ENCODE measurements at places on chromosomes 3 and 15.
A peak's percentile ranks its signal among the peaks of the same experiment; 100 is the strongest.

GRCh38 chr3:169195672-169196071 is 467.8 kb downstream of the MECOM start:
- ATAC-seq: no peak

GRCh38 chr3:173644086-173645082 is 246.8 kb downstream of the NLGN1 start:
- no peak for ATAC-seq

- ATAC-seq: no peak
Measured at GRCh38 chr3:21328711-21329390, 422.2 kb downstream of the ZNF385D start.

GRCh38 chr3:47909607-47910006 is 106.6 kb downstream of the MAP4 start:
- no peak for ATAC-seq

DNA sequence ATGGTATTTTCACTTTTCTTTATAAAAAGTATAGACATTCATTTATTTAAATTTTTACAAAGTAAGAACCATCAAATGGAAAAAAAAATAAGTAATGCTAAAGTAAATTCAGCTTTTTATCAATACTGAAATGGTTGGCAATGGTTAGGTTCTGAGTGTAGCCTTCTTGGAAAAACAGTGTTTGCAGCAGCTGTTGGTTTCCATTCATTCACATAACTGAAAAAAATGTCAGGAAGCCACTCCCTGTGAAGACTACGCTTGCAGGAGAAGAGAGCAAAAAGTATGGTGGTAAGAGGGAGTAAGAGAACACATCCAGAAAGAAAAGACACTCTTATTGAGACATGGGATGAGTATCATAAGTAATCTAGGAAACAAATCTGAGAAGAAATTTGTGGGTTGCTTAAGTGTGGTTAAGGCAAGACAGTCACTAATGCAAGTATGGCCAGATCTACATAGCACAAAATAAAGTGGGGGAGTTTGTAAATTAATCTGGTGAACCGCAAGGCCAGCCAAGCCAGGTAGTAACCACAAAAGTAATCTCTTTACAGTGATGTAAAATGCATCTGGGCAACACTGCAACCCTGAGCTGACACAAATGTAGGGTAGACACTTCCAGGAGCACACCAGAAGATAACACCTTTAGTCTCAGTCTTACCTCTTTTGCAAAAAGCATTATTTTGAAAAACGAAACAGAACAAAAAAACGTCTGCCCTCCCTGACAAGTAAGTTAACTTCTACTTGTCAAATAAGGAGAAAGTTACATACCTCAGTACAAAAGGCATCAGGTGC is 133.7 kb downstream of the IGSF11 start:
- ATAC-seq: peak; percentile 69

DNA sequence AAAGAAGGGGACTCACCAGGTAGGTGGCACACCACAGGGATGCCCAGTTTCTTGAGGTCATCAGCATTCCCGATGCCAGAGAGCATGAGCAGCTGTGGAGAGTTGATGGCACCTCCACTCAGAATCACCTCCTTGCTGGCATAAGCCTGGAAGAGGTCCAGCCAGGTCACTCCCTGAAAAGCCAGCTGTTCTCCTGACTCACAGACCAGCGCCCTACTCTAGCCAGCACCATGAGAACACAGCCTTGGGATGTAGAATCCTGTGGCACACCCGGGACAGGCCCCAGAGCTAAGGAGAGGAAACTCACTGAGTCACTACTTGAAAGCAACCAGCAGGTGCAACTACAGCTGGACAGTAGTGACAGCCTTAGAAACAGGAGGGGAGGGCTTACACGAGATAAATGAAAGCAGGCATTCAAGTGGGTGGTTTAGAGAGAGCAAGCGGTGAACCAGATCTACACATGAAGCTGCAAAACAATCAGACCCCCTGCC is 24.5 kb downstream of the CHDH start:
- ATAC-seq: no peak

- no peak for ATAC-seq
Measured at GRCh38 chr3:11091088-11091590, 63.2 kb upstream of the HRH1 start.

DNA sequence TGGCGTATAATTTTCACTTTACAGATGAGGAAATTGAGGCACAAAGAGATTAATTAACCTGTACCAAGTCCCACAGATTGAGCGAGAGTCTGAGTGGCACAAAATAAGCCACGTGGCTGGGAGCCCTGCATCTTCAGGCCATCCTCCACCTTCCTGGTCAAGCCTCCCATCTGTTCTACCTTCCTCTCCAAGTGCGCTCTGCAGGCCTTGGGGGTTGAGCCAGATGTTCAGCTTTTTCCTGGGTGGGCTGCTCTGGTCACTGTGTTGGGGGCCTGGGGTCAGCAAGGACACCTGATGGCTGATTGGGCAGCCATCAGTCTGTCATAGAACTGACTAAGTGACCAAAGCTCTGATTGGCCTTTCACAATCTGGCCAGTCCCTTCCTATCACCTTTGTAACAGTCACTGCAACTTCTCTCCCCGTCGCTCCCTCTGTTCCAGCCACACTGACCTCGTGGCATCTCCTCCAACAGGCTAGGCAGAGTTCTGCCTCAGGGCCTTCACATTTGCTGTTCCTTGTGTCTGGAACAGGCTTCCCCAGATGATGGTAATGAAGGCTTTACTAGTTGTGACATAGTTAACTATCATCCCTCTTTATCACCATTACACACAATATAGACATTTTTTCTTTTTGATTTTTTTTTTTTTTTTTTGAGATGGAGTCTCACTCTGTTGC is 46.8 kb downstream of the SCN5A start:
- ATAC-seq: no peak

DNA sequence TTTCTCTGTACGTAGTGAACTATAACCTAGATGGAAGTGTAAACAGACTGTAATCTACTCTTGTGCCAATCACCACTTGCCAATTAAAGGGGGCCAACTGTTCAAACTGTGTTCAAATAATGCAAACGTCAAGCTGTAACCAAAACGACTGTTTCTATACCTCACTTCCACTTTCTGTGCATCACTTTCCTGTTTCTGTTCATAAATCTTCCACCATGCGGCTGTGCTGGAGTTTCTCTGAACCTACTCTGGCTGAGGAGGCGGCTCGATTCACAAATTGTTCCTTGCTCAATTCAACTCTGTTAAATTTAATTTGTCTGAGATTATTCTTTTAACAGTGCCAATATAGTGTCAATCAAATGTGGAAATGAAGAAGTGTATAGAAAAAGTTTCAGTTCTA is 206.7 kb upstream of the TBC1D5 start:
- no peak for ATAC-seq

GRCh38 chr3:159787794-159788205 is 200.8 kb upstream of the IL12A start:
- ATAC-seq: no peak

DNA sequence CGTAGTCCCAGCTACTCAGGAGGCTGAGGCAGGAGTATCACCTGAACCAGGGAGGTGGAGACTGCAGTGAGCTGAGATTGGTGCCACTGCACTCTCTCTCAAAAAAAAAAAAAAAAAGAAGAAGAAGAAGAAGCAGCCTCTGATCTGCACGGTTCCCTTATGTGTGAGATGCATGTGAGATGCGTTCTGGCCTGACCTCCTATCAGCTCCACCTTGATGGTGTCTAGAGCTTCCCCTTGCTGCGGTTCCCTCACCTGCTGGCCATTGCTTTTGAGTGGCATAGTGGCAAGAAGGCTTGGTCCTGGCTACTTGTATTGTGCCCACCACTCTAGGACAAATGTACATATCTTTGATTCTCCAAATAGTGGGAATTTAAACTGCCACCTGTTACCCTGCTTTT is 49.4 kb upstream of the CFAP161 start:
- ATAC-seq: no peak

DNA sequence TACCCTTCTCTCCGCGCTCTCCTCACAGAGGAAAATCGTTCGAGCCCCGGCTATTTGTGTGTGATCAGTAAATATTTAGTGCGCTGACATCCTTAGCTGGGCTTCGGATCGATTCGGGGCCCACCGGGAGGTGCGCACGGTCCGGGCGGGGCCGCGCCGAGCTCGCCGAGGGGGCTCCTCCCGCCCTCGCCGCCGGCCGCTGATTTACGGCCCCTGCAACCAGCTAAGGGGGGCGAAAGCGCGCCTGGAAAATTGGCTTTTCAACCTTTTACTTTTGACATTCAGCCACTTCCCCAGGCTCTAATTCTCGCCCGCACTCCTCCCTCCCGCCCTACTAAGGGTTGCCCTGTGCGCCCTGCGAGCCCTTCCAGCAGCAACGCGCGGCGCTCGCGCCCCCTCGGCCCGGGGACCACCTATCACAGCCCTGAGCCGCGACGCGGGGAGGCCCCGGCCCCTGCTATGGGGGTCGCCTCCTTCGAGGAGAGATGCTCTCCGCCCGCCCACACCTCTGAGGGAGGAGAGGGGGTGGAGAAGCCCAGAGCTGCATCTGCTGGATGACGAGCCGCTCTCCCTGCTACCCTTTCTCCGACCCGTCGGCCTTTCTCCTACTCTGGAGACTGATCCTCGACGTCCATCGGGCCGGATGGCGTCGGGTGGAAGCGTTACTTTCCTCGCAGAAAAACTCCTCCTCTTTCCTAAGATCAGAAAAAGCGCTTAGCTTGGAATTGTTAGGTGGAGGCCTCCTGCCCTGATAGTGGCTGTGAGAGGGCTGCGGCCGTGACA is 7.8 kb upstream of the NR2F2 start:
- ATAC-seq: no peak

GRCh38 chr3:36060950-36061349 is 319.4 kb upstream of the STAC start:
- no peak for ATAC-seq

DNA sequence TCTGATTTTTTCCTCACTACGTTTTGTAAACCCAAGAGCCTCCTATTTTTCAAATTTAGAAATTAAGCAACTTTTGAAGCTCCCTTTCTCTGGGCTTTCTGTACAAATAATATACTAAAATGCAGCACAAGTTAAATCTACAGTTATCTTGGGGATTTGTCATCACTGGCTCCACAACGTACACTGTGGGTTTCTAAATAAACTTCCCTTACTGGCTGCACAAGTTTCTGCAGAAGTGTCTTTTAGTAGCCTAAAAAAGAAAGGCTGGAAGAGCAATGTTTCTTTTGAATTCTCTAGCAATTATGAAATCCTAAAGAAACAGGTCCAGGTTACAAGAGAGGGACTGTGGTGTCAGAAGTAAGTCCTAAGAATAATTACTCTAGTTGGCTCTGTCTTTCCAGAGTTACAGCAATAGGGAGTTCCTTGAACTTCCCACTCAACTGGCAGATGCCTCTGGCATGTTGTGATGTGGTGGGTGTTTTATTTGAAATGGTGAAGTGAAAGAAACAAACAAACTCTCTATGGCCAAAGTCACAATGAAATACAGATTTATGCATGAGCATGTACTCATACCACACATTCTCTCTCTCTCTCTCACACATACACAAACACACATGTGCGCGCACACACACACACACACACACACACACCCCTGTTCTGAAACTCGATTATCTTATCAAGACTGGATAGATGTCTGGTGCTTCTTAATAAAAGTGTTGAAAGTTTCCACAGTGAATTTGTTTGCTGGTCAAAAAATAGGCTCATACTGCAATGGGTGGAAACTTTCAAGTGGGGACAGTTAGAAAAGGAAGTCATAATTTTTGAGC is 198.2 kb downstream of the SSR3 start:
- ATAC-seq: no peak

DNA sequence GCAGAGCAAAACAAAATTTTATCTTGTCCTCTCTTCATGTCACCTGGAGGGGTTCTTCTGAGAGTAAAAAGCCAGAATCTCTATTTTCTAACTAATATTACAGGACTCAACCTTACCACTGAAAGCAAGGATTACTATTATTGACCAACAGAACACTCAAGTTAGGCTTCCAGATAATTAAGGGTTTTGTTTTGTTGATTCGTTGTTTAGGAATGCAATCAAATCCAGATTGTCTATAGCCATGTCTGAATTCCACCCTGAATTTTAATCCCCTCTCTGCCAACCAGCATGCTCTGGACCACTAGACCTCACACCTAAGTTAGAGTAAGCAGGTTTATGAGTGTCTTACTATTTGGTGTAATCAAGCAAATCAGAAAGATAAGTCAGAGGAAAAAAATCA is 90.7 kb downstream of the PEAK1 start:
- no peak for ATAC-seq

DNA sequence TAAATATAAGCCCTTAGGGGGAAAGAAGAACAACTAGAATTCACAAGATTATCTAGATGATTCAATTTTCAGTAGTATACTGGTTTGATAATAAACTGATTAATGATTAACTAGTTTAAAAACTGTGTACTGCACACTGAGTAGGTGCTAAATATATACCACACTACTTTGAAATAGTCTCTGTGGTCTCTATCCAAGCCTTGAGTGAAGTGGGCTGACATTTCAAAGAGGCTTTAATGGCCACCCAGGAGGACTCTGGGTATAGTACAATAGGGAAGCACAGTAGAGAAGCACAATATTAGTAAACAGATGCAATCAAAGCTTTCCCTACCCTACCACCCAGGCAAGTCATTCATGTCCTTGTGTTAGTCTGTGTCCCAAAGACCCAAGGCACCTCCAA is 46.7 kb downstream of the FILIP1L start:
- ATAC-seq: no peak

- no peak for ATAC-seq
Measured at GRCh38 chr3:64441861-64442260, 216.6 kb upstream of the PRICKLE2 start.

GRCh38 chr15:65374821-65375401 is 2.9 kb downstream of the IGDCC3 start:
- no peak for ATAC-seq

DNA sequence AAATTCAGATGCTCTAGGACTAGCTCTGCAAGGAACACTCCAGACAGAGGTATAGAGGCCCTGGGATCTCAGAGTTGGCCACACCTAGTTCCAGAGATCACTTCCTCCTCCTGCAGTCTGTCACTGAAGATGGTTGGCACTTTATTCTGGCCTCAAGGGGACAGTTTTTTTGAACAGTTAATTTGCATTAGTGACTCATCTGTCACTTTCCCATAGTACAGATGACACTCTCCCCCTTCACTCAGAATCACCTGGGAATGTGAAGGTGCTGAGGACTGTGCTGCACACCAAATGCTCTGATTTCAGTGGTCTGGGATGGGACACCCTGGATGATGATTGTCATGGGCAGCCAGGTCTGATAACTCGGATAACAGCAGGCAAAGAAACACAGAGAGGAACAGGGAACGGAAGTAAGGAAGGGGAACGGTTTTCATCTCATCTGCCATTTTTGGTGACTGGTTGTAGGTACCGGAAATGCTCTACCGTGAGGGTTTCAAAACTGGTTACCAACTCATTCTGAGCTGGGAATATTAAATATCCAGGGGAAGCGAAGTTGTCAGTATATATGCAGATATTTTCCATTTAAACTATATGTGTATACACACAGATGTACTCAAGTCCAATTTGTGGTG is 232.5 kb upstream of the ST8SIA2 start:
- ATAC-seq: peak; percentile 70

DNA sequence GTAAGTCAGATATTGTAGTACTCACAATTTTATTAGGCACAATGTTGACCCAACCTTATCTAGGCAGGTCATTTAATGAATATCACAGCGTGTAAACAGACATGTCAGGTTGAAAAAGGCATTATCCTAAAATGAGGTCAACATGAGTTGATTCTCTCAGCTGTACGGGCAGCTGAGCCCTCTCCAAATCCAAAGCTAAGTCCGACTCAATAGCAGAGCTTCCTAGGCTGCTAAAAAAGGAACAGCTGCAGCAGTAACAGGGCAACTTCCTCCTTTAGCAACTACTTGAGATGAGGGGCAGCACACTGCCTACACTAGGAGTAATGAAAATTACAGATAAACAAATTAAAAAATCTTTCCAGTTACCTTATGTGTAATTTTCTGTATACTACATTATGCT is 189.2 kb downstream of the CADM2 start:
- no peak for ATAC-seq
